Brain (organoid and tissue), 16 donors: ENCODE measurements at places on chromosomes 13 and 19.

GRCh38 chr13:97945792-97946419 lies 7.6 kb upstream of the IPO5 start:
- DNase-seq, result no peak

DNA sequence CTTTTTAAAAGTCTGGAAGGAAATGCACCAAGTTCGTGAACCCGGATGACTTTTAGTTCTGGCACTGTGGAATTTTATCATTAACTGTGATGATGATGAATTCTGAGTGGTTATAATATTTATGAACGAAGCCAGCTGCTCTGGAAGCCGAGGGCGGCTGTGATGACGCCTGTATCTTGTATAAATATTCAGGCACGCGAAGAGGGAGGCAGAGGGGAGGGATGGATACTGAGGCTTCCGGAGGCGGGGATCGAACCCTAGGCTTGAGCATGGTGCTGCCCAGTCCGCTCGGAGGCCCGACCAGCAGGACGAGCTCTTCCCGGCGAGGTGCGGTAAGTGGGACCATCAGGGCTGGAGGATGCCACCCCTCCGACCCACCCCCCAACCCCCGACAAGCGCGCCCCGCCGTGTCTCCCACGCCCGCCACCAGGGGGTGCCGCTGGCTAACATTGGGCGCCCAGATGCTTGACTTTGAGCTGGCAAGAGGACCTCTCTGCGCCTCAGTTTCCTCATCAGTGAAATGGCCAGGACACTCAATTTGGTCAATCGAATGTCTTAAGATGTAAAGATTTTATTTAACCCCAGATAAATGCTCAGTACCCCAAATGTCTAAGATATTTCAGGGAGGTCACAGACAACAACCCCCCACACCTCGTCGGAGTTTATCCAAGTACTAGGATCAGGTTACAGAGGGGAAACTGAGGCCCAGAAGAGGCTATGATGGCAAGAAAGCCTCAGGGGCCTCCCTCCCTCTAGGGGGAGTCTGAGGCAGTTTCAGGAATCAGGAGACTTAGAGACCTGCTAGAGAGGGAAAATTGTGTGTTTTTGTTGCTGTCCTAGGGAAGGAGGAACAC lies 4.5 kb upstream of the RAB3A start:
- DNase-seq, result no peak

- no peak for DNase-seq
Measured at GRCh38 chr13:78103936-78104335, 185.3 kb upstream of the EDNRB start.

DNA sequence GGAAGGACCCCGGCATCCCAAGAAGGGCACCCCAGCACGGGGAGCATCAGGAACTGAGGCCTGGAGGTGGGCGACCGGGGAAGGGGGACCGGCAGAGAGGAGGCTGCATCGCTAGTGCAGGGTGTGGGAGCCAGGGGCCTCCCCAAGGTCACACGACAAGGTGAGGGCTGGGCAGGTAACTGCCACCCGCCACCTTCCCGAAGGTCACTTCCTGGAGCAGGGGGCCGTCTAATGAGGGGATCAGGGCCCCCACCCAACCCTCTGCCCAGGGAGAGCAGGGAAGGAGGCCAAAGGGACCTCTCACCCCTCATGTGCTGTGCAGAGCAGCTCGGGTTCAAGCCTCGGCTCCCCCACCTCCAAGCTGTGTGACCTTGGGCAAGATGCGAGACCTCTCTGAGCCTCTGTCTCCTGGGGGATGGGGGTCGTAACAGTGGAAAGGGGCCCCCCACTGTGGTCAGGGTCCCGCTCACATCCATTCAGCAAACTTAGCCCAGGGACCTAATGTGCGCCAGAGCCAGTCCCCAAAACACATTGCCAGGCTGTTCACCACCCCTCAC lies 6.0 kb downstream of the ZBTB7A start:
- no peak for DNase-seq

DNA sequence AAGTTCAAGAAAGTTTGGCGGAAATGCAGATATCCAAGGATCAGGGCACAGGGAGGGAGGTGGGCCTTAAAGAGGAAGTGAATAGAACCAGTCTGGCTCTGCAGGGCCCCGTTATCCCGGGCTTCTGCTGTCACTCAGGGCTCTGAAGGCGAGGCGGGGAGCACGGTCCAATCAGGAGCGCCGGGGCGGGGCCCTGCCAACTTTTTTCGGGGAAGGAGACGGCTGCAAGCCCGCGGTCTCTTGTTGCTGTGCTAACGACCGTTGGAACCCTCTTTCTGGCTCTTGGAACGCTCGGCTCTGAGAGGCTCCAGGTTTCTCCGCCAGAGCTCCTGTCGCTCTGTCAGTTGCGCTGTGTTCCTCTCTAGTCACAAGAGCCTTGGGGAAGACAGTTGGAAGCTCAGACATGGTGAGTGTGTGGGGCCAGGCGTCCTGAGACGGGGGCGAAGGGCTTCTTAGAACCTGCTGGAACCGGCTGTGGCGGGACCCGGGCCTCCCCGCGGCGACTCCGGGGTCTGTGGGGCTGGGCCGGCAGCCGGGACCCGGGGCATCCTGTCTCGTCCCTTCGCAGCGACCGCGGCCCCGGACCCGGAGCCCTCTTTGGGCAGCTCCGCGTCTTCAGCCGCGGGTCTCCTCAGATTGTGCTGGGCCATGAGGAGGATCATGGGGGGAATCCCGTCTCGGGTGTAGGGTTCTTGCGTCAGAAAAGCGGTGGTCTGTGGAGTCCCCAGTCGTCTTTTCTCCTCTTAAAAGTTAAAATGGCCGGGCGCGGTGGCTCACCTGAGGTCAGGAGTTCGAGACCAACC lies 27.7 kb downstream of the ZNF844 start:
- DNase-seq, result peak; percentile 82

DNA sequence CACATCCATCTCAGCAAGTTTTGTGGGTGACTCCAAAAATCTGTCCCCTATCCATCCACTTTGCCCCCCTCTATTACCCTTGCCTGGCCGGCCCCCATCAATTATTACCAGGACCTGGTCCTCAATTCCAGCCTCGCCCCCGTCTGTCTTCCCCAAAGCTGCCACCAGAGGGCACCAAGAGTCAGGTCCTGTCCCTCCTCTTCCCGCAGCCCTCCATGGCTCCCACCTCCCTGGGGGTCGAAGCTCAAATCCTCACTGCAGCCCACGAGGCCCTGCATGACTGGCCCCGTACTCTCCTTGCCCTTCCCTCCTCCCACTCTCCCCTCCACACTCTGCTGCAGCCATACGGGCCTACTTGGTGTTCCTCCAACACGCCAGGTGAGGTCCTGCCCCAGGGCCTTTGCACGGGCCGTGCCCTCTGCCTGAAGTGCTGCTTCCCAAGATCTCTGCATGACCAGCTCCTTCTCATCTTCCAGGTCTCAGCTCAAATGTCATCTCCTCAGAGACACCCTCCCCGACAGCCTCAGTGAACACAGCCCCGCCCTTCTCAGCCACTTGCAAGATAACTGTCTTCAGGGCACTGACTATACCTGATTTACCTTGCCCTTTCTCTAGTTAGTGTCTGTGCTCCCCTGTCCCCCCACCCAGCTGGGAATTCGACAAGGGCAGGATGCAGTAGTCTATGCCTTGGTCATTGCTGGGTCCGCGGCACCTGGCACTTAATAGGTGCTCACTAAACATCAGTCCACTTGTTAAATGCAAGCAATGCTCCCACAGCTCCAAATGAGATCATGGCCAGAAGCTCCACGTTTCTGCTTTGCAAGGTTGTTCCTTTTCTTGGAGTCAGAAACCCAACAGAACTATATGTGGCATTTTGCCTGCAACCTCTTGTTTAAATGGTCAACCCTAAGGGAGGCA lies 16.8 kb upstream of the SEMA6B start:
- peak; percentile 60 for DNase-seq

GRCh38 chr13:51865838-51866237 lies 4.1 kb downstream of the CCDC70 start:
- DNase-seq, result no peak

GRCh38 chr13:66612983-66613382 lies 617.2 kb downstream of the PCDH9 start:
- DNase-seq, result no peak

GRCh38 chr13:29476046-29476445 lies 119.4 kb downstream of the SLC7A1 start:
- no peak for DNase-seq

- no peak for DNase-seq
Measured at GRCh38 chr13:35812736-35813135, 318.4 kb downstream of the DCLK1 start.

DNA sequence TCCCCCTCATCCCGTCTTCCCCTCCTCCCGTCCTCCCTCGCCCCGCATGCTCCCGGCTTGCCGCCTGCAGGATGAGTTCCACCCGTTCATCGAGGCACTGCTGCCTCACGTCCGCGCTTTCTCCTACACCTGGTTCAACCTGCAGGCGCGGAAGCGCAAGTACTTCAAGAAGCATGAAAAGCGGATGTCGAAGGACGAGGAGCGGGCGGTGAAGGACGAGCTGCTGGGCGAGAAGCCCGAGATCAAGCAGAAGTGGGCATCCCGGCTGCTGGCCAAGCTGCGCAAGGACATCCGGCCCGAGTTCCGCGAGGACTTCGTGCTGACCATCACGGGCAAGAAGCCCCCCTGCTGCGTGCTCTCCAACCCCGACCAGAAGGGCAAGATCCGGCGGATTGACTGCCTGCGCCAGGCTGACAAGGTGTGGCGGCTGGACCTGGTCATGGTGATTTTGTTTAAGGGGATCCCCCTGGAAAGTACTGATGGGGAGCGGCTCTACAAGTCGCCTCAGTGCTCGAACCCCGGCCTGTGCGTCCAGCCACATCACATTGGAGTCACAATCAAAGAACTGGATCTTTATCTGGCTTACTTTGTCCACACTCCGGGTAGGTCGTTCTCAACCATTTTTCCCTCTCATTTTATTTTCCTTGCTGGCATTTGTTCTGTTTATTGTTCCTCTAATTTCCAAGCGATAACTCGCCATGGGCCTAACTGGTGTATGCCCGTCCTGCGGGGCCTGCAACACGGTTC lies 29.8 kb downstream of the NFIX start:
- DNase-seq, result no peak

DNA sequence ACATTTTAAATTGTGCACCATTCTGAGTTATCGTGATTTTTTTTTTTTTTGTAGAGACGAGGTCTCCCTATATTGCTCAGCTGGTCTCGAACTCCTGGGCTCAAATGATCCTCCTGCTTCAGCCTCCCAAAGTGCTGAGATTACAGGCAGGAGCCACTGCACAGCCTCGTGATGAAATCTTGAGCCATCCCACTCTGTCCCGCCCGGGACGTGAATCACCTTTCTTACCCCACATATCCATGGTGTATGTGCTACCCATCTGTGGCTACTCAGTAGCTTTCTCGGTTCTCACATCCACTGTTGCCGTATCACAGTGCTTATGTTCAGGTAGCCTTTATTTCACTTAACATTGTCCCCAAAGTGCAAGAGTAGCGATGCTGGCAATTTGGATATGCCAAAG lies 26.5 kb downstream of the PAK4 start:
- no peak for DNase-seq

GRCh38 chr13:37647031-37647650 lies 48.6 kb upstream of the POSTN start:
- DNase-seq, result no peak

- DNase-seq, result no peak
Measured at GRCh38 chr13:28494778-28495537, at the start of gene FLT1. TSS of gene FLT1 (minus strand) at chr13:28495128. CDS start at chr13:28494843, 285 bp downstream.

DNA sequence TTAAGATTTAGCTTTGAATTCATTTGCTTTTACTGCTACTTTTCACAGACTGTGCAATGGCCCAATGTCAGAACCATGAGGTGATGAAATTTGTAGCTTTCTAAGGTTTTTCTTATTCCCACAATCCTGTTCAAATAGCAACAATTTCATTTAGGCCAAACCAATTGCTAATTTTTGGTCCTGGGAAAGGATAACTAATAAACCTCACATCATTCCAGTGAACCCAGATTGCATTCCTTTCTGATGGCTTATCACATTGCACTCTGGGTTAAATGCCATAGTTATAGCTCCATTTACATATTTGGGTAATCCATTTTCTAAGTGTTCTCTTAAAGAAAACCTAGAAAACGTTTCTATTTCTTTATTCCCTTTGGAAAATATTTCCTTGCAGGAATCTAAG lies 22.9 kb upstream of the POMP start:
- DNase-seq, result no peak

GRCh38 chr19:50979758-50980157 lies 4.0 kb downstream of the KLK7 start:
- no peak for DNase-seq

DNA sequence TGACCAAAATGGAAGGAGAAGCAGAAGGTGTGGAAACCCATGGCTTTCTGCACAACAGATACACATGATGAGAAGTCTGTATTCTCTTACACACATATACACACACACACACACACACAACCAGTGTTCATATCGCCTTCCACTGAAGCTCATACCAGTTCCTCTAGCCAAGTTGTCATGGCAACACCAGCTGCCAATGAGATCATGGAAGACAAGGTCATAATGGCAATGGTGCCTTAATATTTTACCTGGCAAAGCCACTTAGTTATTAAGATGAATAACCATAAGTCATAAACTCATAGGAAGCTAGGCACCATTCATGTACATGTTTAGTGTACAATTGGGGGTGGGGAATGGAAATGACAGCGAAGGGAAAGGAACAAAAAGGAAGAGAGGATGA lies 2.6 kb upstream of the DHRS12 start:
- DNase-seq, result peak; percentile 90

DNA sequence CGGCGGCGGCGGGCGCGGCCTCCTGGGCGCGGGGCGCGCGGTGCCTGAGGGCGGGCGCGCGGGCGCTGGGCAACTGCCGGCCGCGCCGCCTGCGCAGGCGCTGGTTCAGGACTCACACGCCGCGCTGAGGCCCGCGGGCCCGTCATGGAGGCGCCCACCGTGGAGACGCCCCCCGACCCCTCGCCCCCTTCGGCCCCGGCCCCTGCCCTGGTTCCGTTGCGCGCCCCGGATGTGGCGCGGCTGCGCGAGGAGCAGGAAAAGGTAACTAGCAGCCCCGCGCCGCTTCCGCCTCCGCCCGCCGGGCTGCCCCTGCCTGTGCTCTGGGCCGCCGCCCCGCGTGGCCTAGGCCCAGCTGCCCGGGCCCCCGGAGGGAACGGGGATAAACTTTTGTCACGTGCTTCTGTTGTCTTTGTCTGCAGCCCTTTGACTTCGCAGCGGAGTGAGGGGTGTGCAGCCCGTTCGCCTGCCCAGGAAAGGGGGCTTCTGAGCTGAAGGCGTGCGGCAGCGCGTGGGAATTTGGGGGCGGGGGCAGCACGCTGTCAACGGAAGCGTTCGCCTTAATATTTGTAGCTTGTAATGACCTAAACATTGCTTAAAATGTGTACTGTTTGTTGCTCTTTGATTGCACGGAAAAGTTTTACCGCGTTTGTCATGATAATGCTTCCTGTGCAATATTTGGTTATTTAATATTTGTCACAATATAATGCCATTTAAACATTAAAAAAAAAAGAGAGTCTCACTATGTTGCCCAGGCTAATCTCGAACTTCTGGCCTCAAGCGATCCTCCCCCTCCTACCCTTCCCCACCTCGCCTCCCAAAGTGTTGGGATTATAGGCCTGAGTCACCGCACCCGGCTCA lies 594 bp downstream of the URI1 start:
- no peak for DNase-seq

GRCh38 chr19:41527089-41527488 lies 48.9 kb upstream of the CEACAM21 start:
- no peak for DNase-seq
